NCI-H1048 (cell line): ENCODE measurements at places on chromosomes 3 and 15.

GRCh38 chr15:22936577-22937472 is 43.3 kb downstream of the CYFIP1 start:
- DNase-seq = no peak

DNA sequence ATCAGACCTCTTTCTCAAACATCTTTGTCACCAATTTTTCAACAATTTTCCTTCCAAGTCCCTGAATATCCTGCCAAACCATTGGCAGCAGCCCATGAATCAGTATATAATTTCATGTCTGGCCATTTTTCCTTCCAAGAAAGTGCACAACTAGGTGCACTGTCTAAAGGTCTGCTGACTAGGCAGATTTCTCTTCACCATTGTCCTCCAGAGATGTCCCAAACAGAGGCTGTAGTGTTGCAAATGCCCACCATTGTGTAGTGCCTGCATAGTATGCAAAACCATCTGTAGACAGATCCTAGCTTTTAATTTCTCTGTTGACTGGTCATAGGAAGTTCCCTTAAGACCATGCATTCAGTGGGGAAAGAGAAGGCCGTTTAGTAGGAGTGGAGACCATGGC is 25.0 kb upstream of the GOLGA6L2 start:
- no peak for DNase-seq

GRCh38 chr3:170524073-170524472 is 61.8 kb downstream of the SLC7A14 start:
- no peak for DNase-seq

DNA sequence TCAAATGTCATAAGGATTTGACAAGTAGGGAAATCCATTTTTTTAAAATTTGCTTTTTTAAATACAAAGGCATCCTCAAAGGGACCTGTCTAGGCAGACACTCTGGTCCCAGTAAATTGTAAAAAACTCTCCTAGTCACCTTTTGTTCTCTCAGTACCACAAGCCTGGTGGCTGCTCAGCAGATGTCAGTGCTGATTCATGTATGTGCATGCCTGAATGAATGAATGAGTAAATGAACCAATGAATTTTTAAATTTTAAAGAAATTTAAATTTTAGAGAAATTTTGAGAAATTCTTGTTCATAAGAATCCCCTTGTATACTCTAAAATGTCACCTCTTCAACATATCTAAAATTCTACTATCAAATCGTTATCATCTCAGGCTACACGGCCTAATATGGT is 199.5 kb downstream of the TLE3 start:
- DNase-seq = no peak

DNA sequence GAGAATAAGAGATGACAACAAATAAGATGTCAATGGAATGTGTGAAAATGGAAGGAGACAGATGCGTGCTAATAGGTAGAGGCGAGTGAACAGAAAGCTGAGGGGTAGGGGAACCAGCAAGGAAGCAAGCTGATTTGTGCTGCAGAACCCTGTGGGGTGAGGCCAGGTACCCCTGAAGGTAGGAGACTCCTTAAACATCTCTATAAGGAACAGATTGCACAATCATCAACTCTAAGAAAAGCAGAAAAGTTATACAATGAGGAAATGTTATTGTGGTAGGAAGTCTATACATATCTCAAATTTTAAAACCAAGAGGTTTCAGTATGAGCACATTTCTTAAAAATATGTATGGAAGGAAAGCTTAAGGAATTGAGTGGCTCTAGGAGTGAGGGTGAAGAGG is 315.0 kb upstream of the TPM1 start:
- no peak for DNase-seq

- DNase-seq = no peak
These were observed 638.3 kb downstream of the NTRK3 start for GRCh38 chr15:87618203-87618725.
